ENCODE measurements at places on chromosomes 12 and 14.
A peak's percentile ranks its signal among the peaks of the same experiment; 100 is the strongest.

DNA sequence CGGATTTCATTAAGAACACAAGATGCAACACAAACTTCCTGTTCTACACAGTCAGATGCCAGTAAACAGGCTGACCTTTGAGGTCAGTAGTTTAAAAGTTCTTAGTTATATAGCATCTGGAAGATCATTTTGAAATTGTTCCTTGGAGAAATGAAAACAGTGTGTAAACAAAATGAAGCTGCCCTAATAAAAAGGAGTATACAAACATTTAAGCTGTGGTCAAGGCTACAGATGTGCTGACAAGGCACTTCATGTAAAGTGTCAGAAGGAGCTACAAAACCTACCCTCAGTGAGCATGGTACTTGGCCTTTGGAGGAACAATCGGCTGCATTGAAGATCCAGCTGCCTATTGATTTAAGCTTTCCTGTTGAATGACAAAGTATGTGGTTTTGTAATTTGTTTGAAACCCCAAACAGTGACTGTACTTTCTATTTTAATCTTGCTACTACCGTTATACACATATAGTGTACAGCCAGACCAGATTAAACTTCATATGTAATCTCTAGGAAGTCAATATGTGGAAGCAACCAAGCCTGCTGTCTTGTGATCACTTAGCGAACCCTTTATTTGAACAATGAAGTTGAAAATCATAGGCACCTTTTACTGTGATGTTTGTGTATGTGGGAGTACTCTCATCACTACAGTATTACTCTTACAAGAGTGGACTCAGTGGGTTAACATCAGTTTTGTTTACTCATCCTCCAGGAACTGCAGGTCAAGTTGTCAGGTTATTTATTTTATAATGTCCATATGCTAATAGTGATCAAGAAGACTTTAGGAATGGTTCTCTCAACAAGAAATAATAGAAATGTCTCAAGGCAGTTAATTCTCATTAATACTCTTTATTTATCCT is 13.5 kb downstream of the PTGER2 start:
- DNase-seq, result peak; percentile 26

DNA sequence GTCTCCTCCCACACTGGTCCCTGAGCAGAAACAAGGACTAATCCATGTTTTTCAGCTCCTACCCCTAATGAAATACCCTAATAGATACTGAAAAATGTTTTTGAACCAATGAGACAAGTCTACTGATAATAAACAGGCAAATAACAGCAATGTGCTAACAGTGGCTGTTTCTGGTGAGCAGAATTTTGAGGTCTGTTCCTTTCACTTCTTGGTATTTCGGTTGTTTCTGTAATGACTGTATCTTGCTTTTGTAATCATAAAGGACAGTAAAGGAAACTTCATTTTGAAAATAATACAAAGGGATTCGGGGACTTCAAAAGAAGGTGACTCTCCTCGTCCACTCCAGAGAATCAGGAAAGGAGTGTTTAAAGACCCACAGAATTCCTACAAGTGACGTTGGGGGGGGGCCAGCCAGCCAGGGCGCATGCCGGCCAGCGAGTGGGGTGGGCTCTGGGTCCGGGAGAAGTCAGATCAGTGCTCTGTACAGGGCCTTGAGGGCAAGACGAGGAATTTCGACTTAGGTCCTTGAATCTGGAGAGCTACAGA is 1.1 kb upstream of the CD9 start:
- no peak for DNase-seq

GRCh38 chr12:122265886-122266229 is 436 bp downstream of the VPS33A start:
- DNase-seq, result no peak

DNA sequence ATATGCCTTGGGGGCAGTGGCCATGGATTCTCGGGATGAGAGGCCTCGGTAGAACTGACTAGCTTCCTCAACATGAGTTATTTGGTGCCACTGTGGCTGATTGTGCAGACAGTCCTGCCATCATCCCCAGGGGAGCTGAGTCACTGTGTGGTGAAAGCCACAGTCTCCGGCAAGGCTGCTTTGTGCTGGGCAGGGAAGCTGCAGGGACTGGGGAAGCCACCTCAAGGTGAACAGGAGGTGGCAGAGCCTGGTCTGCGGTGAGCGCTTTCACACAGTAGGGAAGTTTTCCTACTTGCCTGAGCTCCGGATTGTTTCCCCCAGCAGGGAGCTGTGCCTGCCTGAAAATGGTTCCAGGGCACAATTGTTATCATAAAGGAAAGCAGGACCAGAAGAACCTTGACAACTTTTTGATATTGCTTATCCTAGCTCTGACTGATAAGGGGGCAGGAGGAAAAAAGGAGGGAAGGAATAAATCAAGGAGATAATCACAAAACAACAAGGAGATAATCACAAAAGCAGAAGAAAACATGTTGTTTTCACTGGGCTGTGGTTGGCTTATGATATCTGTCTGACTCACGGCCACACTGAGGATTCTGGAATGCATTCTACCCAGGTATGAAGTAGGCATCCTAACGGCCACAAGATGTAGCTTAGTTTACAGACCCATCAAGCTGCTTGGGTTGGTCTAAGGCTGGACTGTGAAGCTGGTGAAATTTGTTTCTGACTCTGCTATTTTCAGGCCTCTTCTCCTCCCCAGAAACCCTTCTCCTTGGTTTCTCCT is 32.2 kb upstream of the GNG2 start:
- DNase-seq, result peak; percentile 66

DNA sequence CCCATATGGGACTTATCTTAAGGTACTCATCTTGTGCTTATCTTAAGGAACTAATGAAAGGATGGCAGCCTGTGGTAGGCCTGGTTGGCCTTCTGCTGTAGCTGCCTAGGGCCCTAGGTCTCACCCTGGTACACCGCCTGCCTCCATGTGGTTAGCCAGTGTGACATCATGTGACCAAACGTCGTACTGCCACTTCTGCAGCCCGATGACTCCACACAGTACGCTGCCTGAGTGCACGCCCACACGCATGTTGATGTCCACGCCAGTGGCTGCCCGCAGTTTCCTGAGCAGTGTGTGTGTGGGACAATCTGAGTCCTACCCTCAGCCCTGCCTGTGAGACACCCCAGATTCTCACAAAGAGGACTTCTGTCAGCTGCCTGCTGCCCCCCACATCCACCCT is 5.1 kb downstream of the ADCY4 start:
- DNase-seq, result peak; percentile 80

DNA sequence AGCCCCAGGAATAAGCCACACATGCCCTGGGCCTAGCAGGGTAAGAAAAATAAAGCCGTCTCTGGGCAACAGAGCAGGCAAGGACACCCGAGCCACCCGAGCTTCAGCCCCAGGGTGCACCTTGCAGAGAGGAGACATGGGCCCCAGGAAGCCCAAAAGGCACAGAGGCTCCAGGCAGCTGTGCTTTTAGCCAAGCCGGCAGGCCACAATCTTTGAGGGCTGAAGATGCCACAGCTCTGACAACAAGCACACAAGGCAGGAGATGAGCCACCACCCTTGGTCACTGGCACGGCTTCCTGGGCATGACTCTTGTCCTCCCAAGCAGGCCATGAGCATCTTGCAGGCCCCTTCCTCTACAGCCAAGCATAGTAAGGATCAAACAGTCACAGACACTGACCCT is 86.3 kb downstream of the ITPK1 start:
- DNase-seq, result no peak

DNA sequence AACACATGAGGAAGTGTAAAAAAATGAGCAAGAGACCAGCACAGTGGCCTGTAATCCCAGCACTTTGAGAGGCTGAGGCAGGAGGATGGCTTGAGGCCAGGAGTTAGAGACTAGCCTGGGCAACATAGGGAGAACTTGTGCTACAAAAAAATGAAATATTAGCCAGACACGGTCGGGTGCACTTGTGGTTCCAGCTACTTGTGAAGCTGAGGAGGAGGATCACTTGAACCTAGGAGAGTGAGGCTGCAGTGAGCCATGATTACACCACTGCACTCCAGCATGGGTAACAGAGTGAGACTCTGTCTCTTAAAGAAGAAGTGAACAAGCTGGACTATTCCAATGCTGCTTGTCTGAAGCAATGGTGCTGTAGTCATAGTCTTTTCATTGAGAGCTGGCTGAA is 36.3 kb upstream of the MAP3K9 start:
- no peak for DNase-seq

DNA sequence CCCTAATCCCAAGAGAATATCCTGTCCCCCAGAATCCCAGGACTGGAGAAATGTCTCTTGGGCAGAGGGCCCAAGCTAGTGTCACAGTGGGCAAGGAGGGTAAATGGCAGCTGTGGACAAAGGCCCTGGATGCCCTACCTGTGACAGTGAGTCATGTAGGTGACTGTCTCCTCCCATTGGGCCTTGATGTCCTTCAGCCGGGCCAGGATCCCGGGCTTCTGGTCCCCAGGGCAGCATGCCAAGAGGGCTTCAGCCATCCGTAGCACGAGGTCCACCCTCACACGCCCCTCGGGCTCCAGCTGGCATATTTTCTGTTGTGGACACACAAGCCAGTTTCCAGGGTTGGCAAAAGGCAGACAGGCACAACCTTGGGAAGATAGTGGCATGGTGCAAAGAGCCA is 48.8 kb downstream of the SYNE3 start:
- DNase-seq, result no peak

- DNase-seq, result no peak
Measured at GRCh38 chr12:76033081-76034011, 1.8 kb upstream of the PHLDA1 start.

DNA sequence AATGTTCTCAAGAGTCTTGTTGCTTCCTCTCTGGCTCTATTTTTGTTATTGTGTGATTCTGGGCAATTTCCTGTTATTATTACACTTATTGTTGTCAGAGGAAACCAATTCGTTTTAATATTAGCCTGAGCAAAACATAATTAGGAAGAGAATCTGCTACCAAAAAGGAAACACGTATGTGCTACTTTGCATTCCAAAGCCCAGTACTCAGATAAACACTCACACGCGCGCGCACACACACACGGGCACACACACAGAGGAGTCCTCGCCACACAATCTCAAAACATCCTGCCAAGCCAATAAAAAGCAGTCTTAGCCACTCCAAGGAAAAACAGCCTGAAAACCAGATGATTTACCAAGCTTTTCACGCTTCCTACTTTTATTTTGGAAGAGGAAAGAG is 400.7 kb downstream of the NUAK1 start:
- DNase-seq, result no peak

DNA sequence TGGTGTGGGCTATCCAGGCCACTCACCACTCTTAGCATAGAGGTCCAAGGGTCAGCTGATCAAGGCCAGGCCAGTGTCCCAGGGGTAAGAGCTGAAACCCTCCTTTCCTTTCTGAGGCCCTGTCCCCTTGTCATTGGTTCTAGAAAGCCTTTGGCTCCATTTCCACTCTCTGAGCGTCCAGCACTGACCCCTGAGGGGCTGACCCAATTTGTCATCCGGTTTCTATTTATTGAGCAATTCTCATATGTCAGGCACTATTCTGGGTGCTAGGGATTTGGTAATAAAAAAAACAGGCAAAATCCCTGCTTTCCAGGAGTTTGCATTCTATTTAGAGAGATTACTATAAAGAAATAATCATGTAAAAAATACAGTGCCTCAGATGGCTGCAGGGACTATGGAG is 3.4 kb downstream of the KRT77 start:
- DNase-seq, result no peak

GRCh38 chr14:105926373-105927095 is 400.2 kb downstream of the TMEM121 start:
- DNase-seq, result no peak

DNA sequence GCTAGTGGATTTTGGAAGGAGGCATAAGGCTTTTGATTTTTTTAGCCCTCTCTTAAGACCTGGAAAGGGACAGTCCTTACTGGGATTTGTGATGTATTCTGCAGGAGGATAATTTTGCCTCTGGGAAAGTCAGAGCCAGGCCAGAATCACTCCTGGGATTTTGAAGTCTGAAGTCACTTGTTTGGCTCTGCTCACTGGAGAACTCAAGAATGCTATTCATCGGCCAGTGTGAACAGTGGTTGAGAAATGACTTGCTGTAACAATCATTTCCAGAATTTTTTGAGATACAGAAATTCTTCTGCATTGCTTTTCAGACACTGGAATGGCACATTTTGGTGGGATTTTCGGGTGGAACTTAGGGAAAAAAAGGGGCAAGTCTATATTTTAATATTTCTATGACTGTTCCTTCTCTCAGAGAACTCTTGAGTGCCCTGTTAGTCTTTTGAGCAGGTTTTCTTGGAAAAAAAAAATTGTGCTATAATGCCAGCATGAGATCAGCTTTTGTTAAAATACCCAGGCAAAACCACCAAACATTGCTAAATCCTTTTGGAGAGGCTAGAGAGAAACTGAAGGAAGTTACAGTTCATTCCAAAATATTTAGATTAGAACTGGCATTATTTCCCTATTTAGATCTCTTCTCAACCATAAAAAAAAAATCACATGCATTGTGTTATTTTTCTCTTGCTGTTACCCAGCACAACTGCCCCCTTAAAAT is 26.1 kb upstream of the BHLHE41 start:
- DNase-seq, result no peak

DNA sequence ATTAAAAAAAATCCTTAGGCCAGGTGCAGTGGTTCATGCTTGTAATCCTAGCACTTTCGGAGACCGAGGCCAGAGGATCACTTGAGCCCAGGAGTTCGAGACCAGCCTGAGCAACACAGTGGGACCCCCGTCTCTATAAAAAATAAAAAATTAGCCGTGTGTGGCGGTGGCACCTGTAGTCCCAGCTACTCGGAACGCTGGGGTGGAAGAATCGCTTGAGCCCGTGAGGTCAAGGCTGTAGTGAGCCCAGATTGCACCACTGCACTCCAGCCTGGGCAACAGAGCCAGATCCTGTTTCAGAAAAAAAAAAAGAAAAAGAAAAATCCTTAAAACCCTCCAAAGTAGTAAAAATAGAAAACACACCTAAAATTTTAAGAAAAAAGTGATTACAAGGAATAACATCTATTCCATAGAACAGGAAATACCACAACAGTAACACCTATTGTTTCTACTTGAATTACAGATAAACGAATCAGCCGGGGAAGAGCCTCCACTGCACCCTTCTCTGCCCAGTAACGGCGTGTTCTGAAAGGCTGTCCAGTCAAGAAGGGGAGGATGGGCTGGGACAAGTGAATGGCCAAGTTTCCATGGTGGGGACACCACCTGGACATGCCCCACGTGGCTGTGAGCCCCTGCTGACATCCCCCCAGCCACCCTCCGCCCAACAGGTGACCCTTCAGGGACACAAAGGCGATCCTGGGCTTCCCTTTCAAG is 17.8 kb downstream of the POLE start:
- DNase-seq, result no peak

GRCh38 chr12:48261773-48262172 is 58.7 kb upstream of the OR10AD1 start:
- DNase-seq, result no peak

DNA sequence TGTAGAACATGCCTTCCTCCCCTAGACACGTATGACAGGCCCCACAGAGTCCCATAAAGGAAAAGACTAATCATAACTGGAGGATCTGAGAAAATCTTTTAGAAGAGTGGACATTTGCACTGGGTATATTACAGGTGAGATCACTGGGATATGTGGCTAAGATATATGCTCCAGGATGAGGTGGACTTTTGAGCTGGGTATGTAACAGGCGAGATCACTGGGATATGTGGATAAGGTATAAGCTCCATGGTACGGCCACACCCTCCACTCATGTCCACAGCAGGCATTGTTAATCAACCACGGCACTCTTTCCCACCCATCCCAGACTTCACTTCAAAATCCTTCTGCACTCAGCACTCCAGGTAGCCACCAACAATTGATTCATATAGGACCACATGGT is 34.1 kb downstream of the CLMN start:
- no peak for DNase-seq

- DNase-seq, result no peak
Measured at GRCh38 chr12:121345151-121345815, 6.9 kb downstream of the ANAPC5 start.

GRCh38 chr12:10088955-10089900 is 9.6 kb downstream of the CLEC1A start:
- no peak for DNase-seq

Data from CD4-positive, alpha-beta T cell treated with Interferon alpha-2 for 1 hour (primary cell).